Lung microvascular endothelial cell (primary cell): ENCODE measurements at places on chromosomes 6 and 20. TPM values are rescaled to one million over a fixed set of nuclear protein-coding genes. Genes with fewer than 3 reads are reported as not detected.

DNA sequence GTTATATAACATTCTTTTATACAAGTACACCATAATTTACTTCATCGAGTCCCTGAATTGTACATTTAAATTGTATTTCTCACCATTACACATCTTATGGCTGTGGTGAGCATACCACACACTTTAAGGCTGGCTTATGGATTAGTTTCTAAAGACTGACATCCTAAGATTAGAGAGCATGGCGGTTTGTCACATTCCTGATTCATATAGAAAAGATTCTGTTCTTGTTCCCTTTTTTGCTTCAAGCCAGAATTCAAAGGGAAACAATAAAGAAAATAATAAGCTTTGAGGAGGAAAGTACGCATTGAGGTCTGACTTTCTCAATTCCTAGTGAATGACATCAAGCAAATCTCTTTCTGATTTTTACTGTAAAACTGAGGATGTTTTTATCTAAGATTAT, 2.5 kb downstream of the BTN1A1 start:
- DNase-seq: no peak

DNA sequence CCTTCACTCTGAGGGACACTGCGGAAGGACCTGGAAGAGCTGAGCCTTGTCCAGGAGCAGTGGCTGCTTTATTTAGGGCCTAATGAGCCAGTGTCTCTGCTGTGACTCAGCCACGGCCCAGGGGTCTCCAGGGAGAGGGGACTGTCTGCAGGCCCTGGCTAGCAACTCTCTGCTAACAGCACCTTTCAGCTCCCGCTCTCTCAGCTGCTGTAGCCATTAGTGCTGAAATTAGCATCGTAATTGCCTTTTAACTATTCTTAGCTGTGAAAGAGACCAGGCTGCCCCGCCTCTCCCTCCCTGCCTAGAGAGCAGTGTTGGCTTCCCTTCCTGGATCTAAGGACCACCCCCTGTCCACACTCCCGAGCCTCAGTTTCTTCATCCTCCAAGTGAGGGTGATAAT, 53.1 kb upstream of the SLC32A1 start:
- no peak for DNase-seq

DNA sequence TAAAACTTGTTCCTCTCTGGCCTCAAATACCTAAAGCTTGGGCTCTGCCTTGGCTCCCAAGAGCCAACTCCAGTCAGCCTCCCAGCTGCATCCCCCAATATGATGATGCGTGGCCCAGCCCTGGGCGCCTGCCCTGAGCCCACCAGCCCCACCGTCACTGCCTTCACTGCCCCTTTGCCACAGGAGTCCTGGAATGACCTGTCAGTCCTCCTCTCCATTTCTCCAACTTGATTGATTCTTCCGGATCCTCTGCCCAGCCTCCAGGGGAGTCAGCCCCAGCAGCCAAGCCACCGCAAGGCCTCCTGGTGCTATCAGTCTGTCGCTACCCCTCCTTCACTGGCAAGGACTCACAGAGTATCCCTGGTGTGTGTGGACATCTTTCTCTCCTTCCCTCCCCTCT, 96.7 kb upstream of the PMEPA1 start:
- DNase-seq: no peak

DNA sequence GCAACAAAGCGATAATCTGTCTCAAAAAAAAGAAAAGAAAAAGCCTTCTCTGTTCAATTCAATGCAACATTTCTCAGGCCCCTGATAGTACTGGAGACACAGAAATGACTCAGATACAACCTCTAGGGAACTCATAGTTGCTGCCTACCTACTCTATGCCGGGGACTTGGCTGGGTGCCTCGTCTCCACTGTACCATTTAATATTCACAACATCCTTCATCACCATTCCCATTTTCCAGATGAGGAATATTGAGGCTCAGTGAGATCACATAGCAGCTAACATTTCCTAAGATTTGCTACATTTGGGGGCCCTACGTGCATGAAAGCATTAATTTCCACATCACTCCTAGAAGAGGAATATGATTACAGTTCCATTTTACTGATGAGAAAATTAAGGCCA, 7.5 kb downstream of the NOL4L start:
- DNase-seq: no peak

DNA sequence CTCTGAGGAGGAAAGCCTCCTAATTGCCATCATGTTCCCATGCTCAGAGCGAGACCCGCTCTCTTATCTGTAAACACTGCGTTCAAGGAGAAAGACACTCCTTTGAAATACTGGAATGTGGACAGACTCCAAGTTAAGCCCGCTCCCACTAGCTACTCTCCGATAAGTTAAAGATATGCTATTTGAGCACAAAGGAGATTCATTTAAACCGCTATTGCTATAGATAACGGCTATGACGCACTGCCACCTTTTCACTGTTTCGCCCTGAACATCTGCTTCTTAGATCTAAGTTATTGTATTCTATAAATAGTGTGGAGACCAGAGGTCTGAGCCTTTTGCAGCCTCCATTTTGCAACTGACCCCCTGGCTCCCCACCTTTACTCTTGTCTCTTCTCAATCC, 82.3 kb downstream of the GPX5 start:
- DNase-seq: no peak

GRCh38 chr6:130674604-130675003, 152.6 kb upstream of the SMLR1 start:
- peak; percentile 68 for DNase-seq

DNA sequence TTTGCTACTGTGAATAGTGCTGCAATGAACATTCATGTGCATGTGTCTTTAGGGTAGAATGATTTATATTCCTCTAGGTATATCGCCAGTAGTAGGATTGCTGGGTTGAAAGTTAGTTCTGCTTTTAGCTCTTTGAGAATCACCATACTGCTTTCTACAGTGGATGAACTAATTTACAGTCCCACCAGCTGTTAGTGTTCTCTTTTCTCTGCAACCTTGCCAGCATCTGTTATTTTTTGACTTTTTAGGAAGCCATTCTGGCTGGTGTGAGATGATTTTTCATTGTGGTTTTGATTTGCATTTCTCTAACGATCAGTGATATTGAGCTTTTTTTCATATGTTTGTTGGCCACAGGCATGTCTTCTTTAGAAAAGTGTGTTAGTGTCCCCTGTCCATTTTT, 40.0 kb downstream of the PLG start:
- no peak for DNase-seq

GRCh38 chr6:10882657-10883171, 873 bp upstream of the GCM2 start:
- no peak for DNase-seq

GRCh38 chr6:148599967-148600426, 146.8 kb upstream of the UST start:
- DNase-seq: no peak

DNA sequence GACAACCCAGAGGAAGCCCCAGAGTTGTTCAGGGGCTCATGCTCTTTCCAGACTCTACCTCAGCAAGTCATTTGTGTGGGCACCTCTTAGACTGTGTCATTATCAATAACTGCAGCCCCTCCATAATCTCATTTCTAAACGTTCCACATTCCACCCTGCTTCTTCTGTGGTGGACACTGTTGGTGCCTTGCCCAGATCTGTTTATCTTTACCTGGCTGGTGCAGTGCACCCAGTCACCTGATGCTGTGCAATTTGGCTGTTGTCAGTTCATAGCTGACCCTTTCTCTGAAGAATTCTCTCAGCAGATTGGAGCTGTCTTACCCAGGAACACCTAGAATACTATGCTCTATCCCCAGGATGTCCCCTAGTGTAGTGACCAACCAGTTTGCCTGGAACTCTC, 80.0 kb downstream of the ATRN start:
- no peak for DNase-seq

GRCh38 chr6:150751296-150751695, 114.2 kb upstream of the MTHFD1L start:
- no peak for DNase-seq

- peak; percentile 77 for DNase-seq
Measured at GRCh38 chr20:33689973-33690372, 3.8 kb upstream of the E2F1 start.

DNA sequence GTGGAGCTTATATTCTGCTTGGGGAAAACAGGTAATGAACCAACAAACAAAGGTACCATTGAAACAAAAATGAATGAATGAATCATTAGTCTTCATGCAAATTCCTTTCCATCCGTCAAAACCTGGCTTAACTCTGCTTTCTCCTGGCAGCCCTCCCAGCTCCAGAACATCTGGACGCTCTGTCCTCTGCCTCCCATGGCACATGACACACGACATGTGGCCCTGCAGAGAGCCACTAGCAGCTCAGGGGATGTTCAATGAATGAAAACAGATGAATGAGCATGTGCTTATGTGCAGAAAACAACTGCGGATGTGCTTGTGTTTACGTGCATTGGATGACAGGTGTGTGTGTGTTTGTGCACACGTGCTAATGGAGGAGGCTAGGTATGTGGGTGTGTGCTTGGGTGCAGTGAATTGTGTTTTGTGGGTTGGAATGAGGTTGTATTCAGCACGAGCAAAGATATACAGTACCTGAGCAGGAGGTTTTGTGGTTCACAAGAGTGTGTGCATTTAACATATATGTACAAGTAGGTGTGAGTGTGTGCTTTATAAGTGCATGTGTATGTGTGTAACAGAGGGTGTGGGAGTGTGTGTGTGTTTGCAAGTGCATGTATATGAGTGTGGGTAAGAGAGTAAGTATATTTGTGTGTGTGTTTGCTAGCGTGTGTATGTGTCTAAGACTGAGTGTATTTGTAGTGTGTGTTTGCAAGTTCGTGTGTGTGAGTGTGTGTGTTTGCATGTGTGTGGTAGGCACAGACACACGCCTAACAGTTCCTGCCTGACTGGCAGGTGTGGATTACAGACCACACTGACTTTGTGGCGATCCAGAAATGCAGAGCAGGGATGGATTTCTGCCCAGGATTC, 374.1 kb upstream of the SULF2 start:
- DNase-seq: no peak

DNA sequence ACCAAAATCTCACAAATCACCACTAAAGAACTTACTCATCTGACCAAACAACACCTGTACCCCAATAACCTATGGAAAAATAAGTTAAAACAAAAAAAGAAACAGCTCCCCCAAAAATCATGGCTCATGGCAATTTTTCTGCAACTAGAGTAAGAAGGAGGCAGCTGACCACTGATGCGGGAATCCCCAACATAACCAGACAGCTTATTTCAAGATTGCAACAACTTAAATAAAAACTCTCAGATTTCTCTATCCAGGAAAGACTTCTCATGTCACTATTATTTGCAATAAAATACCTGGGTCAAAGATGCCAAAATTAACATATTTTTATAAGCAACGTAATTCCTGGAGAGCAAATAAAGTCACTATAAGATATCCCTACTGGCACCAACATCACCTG, 128.1 kb upstream of the LY86 start:
- DNase-seq: no peak

DNA sequence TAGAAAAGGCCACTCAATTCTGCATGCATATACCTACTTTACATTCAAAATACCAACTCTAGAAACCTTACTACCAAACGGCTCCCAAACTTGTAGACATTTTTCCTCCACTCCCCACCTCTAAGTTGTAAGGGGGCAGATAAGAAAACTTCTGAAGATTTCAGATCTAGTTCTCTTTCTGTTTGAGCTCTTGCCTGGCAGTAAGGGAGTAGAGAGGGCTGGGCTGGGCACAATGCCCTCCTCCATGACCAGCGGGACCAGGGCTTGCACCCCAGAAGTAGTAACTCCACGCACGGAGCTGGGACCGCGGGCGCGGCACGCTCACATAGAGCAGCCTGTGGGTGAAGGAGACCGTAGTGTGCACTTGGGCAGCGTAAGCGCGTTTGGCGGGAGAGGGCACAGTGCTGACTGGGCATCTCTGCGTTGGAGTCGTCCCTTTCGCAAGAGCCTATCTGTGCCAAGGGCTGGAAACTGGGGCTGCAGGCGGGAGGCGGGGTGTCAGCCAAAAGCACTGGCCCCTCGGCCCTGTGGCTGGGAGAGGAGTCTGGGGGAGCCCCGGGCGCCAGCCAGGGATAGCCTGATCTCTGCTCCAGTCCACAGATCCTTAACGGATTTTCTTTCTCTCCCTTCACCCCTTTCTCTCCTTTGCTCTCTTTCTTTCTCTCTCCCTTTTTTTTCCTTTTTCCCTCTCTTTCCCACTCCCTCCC, 32.4 kb downstream of the PHACTR1 start:
- no peak for DNase-seq

DNA sequence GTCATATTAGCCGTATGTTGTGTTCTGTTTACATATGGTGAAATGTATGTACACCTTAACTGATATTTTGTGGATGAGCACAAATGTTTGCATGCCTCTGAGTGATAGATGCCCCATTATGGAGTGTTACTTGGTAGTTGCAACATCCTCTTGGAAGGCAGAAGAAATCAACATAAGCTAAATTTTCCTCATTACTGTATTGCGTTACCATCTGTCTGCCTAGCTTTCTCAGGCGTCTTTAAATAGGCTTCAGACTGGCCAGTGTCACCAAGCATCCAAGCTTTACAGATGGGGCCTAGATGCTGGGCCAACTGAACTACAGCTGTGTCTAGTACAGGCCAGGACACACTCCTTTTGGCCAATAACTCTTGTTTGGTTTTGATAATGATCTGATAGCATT, 250.6 kb downstream of the SAMD5 start:
- DNase-seq: no peak

DNA sequence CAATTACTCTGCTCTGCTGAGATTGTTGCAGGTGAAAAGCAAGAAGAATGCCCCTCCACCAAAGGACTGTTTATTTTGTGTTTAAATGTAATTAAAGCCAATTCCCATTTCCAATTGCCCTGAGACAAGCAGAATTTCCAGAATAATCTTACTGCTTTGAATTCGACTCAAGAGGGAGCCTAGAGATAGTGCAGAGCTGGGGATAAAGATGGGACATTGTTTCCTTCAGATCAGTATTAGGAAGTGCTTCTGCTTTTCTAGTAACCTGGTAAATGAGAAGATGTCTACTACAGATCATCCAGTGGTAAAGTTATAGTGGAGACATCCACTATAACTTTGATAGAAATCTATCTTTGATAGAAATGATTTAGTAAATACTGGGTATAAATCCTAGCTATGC, 326.9 kb downstream of the UBE3D start:
- no peak for DNase-seq

DNA sequence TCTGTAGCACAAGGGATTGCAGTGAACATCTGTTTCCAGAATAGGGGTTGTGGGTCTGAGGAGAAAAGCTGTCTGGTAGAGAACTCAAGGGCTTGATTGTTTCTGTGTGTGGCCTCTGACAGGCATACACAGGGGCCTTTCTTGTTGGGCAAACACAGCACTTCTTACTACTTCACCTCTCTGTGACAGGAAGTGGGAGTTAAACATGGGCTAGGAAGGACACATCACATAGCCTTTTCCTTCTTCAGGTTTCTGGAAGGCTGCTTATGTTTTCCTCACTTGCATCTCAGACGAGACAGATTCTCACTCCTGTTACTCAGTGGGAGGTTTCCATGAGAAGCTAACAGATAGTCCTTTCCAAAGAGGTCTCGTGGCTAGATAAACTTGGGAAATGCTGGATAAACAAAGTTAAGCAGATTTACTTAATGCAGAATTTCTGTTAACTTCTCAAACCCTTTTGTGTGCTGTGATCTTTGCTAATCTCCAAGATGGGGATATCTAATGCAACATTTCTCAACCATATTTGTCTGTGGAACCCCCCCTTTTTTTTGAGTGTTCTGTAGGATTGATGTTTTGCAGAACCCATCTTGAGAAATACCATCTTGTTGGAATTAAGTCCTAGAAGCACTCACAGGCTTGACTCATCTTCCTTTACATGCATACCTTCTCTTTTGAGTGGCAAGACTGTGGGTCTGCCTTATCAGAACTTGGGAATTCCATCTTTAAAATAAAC, 41.9 kb upstream of the RNF8 start:
- no peak for DNase-seq

Gene SLC17A3
- total RNA-seq: not detected in 2 replicates

Gene LY6G6D
- not detected in 2 replicates for total RNA-seq

Gene RFX6
- not detected in 2 replicates for total RNA-seq

Gene TINAG
- total RNA-seq: not detected in 2 replicates

Gene HLA-DPB1
- 7.3 and 12.2 TPM in 2 replicates for total RNA-seq
